ENCODE measurements at places on chromosomes 5 and 9. TPM values are rescaled to one million over a fixed set of nuclear protein-coding genes. Genes with fewer than 3 reads are reported as not detected.

ST6GALNAC6 gene
- 25.4 TPM for total RNA-seq

NIM1K gene
- 0.23 TPM for total RNA-seq

PCDHB9 gene
- total RNA-seq, result 5.5 TPM

COL23A1 gene
- 34.0 TPM for total RNA-seq

GDF9 gene
- 0.49 TPM for total RNA-seq

MYOZ3 gene
- total RNA-seq, result 2.6 TPM

GAS1 gene
- 24.6 TPM for total RNA-seq

TAF11L4 gene
- not detected for total RNA-seq

PRRX2 gene
- total RNA-seq, result 0.68 TPM

AQP7 gene
- total RNA-seq, result 0.98 TPM

FLT4 gene
- 15.7 TPM for total RNA-seq

FAM81B gene
- not detected for total RNA-seq

FBP2 gene
- total RNA-seq, result not detected

WDR31 gene
- total RNA-seq, result 3.5 TPM

EMB gene
- 20.5 TPM for total RNA-seq

LRRC8A gene
- 49.7 TPM for total RNA-seq

RNF183 gene
- not detected for total RNA-seq

PCDHGA8 gene
- total RNA-seq, result 0.43 TPM

SPOCK1 gene
- total RNA-seq, result 75.6 TPM

TSTD2 gene
- 24.4 TPM for total RNA-seq

SPARC gene
- 422 TPM for total RNA-seq

C5orf58 gene
- not detected for total RNA-seq

IL4 gene
- not detected for total RNA-seq

PCDHGA4 gene
- total RNA-seq, result 0.93 TPM
